ENCODE measurements at places on chromosomes 6 and 20. TPM values are rescaled to one million over a fixed set of nuclear protein-coding genes. Genes with fewer than 3 reads are reported as not detected.

Gene LAMA2
- 43.3 TPM for total RNA-seq

Gene ZNF343
- total RNA-seq, result 6.9 TPM

Gene DSP
- total RNA-seq, result 85.0 TPM

Gene IMPG1
- not detected for total RNA-seq

Gene AGPAT4
- total RNA-seq, result 2.6 TPM

Gene TBXT
- total RNA-seq, result not detected

Gene ANGPT4
- total RNA-seq, result 0.66 TPM

Gene TRIM31
- not detected for total RNA-seq

Gene MEI4
- 2.1 TPM for total RNA-seq

Gene PTPRT
- total RNA-seq, result 0.33 TPM

Gene OR2H1
- not detected for total RNA-seq

Gene BLCAP
- total RNA-seq, result 24.1 TPM

Gene TOX2
- total RNA-seq, result 2.0 TPM

Gene BPIFB4
- not detected for total RNA-seq

Gene SYCP2L
- 3.3 TPM for total RNA-seq

Gene CPNE5
- 0.78 TPM for total RNA-seq

Gene FOXA2
- total RNA-seq, result 63.3 TPM

Gene PRSS35
- total RNA-seq, result not detected

Gene EMILIN3
- total RNA-seq, result 0.26 TPM

Gene STMND1
- total RNA-seq, result 0.26 TPM

Gene SULF2
- 9.1 TPM for total RNA-seq

Gene EYA4
- 5.3 TPM for total RNA-seq

Gene SUPT3H
- total RNA-seq, result 6.7 TPM

Gene PNLDC1
- total RNA-seq, result 0.52 TPM

Gene MRAP2
- 2.3 TPM for total RNA-seq

Gene CLPSL2
- total RNA-seq, result not detected

Gene HLA-DRA
- total RNA-seq, result 20.1 TPM

Gene GZF1
- total RNA-seq, result 1.6 TPM

Gene COL11A2
- total RNA-seq, result 0.78 TPM

Gene OR2B6
- total RNA-seq, result not detected

Gene NANP
- 2.6 TPM for total RNA-seq

Gene ZNF165
- 2.9 TPM for total RNA-seq

Gene TAGAP
- total RNA-seq, result 2.3 TPM

Gene GABRR1
- total RNA-seq, result not detected

Gene RBPJL
- 306 TPM for total RNA-seq

Gene SLC32A1
- total RNA-seq, result not detected

Gene HMGCLL1
- 2.3 TPM for total RNA-seq

Gene YWHAB
- total RNA-seq, result 64.9 TPM

Gene PAQR8
- 4.0 TPM for total RNA-seq

Gene SYNDIG1
- total RNA-seq, result 0.78 TPM

Gene RPL10A
- total RNA-seq, result 563 TPM

Gene TPX2
- not detected for total RNA-seq

Gene KCNQ2
- 3.0 TPM for total RNA-seq

Gene TRAPPC3L
- not detected for total RNA-seq

Gene PRRT1
- not detected for total RNA-seq

Gene PRPH2
- total RNA-seq, result 1.0 TPM

Gene CLIC1
- 68.9 TPM for total RNA-seq

Gene ZBP1
- total RNA-seq, result 0.26 TPM

Gene RIPOR3
- total RNA-seq, result 6.9 TPM

Gene TRIM40
- not detected for total RNA-seq

Gene FAM83B
- total RNA-seq, result 6.9 TPM

Gene RAET1L
- total RNA-seq, result not detected

Gene NRSN2
- total RNA-seq, result 15.6 TPM
